ENCODE measurements at places on chromosomes 12 and 14.
A peak's percentile ranks its signal among the peaks of the same experiment; 100 is the strongest.

- DNase-seq: no peak
These were observed 359.9 kb downstream of the RGS6 start for GRCh38 chr14:72291908-72292688.

DNA sequence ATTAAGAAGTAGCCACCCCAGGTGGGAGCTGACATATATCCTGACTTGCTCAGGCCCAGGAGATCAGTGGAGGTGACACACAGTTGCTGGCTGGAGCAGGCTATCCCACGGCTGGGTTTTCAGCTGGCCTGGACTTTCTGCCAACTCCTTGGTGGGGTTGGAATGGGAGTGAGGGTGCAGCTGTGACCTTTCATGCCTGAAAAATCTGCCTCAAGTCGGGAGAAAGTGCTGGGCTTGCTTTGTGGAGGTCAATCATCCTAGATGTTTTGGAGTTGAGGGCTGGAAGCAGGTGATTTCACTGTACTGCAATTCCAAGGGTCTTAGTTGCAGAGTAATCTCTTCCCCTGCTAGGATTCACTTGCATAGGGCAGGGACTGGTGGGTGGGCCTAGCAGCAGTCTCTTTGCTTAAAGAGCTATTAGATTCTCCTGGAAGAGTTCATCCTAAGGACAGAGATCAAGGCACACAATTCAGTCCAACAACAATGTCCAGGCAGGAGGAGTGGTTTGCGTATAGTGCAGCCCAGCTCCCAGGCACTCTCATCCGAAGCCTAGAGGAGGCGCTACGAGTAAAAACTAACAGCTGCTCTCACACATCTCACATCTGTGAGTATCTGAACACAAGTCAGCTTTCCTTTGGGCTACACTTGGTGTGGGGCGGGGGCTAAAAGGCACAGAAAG is 98.1 kb downstream of the GAS2L3 start:
- DNase-seq: no peak

GRCh38 chr14:68897559-68898155 is 81.4 kb downstream of the ACTN1 start:
- no peak for DNase-seq

GRCh38 chr14:53529519-53529918 is 376.4 kb upstream of the DDHD1 start:
- no peak for DNase-seq

DNA sequence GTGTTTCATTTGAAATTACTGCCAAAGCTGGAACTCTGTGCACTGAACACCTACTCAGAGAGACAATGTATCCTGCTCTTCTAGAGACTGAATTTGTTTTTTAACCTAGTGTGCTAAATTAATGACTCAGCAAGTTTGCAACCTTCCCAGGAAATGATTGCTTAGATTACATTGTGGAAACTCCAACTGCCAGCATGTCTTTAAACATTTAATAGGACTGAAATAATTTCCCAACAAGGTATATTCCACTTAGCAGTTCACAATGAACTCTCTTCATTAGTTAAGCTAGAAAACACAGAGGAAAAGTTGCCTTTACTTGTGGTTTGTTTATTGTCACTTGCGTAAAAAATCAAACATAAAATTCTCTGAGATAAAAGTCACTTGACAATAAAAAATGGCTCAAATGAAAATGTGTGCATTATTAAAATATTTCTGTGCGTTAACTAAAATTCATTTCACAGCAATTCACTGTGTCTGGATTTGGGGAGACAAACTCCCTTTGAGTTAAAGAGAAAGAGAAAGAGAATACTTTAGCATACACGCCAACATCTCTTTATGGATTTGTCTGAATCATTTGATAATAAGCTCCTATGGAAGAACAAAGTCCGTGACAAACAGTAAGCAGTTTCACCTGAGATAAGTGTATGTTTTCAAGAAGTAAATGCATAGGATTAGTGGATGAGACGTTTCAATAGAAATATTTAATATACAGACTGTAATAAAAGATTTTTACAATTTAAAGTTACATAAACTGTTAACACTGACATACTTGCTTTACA is 284.0 kb downstream of the PRKD1 start:
- DNase-seq: no peak

GRCh38 chr12:80033448-80033847 is 65.9 kb upstream of the OTOGL start:
- DNase-seq: no peak

DNA sequence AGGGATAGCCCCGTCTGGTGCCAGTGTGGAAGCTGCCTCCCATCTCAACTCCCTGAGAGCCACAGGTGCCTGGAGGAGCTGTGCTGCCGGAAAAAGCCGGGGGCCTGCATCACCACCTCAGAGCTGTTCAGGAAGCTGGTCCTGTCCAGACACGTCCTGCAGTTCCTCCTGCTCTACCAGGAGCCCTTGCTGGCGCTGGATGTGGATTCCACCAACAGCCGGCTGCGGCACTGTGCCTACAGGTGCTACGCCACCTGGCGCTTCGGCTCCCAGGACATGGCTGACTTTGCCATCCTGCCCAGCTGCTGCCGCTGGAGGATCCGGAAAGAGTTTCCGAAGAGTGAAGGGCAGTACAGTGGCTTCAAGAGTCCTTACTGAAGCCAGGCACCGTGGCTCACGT is 25.5 kb upstream of the P2RX4 start:
- no peak for DNase-seq

DNA sequence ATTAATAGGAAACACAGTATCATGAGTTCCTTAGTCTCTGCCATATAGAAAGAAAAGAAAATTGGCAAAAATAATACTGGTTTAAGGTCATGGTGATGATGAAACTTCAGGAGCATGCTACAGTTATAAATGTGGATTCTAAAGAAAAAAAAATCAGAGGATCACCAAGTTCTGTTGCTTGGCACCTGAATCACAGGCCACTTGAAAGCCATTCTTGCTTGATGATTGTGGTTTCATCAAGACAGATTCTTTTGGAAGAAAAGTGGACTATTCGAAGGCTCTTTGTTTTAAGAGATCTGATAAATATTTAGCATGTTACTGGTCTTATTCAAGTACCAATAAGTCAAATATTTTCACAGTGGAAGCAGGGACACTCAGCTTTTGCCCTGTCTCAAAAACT is 148.9 kb downstream of the SAMD4A start:
- no peak for DNase-seq

- DNase-seq: no peak
These were observed 702.7 kb downstream of the TMTC2 start for GRCh38 chr12:83389237-83389996.

DNA sequence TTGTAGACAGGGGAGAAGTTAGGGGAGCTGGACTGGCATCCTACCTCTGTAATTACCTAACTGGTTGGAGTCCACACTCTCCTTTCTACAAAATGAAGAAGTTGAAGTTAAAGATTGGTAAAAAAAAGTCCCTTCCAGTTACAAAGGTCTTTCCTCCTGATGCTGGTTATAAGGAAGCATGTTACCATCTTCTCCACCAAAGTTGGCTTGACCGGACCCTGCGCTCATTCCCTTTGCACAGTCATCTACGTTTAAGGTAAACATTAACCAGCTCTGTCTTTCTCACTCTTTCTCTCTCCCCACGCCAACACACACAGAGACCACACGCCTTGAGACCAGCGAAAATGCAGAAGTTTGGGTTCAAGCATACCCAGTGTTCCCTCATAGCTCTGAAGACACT is 11.9 kb downstream of the FBLN5 start:
- DNase-seq: no peak

GRCh38 chr14:75577090-75577489 is 1.3 kb upstream of the FLVCR2 start:
- DNase-seq: no peak

- no peak for DNase-seq
These were observed 124.3 kb downstream of the FBXL14 start for GRCh38 chr12:1470051-1470450.

DNA sequence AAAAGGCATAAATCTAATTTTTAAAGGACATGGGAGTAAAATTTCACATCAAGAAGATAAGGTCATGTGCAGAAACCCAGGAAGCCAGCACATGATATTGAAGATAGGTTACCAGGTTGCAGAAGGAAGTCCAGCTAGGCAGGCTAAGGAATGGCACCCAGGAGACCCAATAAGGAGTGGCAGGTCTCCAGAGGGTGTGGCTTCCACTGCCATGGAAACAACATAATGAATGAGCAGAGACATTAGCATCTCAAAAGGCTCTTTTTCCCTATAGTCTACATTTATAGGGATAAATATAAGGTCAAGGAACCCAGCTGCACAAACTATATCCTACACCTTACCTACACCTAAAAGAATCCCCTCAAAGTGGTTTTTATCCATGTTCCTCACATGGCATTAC is 275.9 kb downstream of the RPS29 start:
- DNase-seq: no peak

DNA sequence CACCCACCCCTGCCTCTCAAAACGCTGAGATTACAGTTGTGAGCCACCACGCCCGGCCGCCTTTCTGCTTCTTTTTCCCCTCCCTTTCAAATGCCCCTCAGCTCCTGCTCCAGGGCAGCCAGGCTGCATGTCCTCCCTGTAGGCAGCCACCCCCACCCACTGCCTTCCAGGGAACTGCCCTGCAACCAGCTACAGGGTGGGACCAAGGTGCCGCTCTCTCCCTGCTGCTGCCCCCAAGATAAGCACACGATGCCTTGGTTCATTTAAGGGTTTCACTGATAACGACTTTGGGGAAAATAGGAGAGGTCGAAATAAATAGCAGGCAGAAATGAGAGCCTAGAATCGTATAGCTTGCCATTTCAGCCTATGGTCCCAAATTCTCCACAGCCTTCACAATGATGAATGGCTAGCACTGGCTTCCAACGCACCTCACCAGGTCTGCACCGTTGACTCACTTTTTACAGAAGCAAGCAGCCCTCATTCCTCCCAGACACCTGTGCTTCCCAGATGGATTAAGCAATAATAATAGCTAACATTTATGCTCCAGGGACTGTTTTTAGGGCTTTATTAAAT is 40.7 kb downstream of the ATG14 start:
- no peak for DNase-seq

DNA sequence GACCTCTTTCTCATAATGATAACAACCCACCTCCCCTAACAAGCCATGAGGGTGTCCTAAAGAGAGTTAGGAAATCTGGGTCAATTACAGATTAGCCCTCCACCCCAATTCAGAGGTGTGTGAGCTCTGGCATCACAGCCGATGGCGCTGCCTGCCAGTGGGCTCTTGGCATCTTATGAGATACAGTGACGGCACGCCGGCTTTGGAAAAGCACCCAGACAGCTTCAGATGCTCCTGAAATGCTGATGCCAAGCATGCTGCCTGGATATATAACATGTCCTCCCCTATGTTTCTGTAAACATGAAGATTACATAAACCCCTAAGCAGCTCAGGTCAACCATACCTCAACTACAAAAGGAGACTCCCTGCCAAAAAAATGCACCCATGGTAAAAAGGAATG is 152.6 kb downstream of the TTC7B start:
- no peak for DNase-seq

GRCh38 chr12:18646286-18646890 is 91.4 kb downstream of the PLCZ1 start:
- no peak for DNase-seq

GRCh38 chr12:51834411-51834810 is 14.1 kb downstream of the FIGNL2 start:
- no peak for DNase-seq

DNA sequence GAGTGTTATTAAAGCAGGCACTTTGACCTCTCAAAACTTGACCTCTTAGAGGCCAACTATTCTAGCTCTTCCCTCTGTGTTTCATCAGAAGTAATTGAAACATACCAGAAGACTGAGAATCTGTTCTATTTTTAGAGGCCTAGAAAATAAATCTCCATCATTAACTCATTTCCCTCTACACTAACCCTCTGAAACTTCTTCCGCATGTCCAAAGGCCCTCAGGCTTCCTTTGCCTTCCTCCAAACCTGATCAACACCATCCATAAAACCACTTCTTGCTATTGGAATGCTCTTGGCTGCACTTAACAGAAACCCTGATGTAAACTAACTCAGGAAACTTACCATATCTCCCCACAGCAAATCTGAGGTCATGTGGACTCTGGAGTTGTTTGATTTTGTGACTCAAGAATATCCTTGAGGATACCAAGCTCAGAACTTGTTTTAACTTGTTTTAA is 196.4 kb downstream of the RPAP3 start:
- no peak for DNase-seq

- no peak for DNase-seq
These were observed 65.9 kb downstream of the FOXN3 start for GRCh38 chr14:89351221-89351515.

DNA sequence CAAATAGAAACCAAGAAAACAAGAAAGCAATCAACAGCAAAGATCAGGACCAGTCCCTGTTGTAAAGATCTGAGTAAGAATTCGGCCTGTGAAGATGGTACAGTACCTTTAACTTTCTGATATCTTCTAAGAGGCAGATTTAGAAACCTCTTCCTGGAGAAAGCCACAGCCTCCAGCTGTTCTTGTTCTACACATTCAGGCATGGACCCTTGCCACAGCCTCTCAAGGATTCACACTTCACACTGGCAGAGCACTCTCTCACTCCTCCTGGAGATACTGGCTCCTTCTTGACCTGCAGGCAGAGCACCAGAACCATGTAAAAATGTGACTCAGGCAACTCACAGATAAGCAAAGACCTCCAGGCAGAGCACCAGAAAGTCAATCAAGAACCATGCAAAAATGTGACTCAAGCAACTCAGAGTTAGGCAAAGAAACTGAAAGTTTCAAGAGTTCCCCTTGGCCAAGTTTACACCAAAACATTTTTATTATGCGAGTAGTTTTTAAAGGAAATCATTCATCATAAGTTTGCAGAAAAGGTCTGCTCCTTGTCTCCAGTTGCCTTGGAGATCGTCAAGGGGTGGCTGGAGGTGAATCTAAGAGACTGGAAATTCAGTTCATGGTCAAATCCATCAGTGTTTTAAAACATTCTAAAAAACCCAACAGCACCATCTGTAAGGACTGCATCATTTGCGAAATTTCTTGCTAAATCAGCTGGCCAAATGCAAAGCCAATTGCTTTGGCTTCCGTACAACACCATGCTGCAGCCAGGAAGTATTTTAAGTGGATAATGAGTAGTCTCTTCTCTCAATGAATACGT is 119.3 kb upstream of the MDM1 start:
- DNase-seq: no peak

- DNase-seq: no peak
These were observed 65.3 kb upstream of the C14orf180 start for GRCh38 chr14:104514156-104514848.

DNA sequence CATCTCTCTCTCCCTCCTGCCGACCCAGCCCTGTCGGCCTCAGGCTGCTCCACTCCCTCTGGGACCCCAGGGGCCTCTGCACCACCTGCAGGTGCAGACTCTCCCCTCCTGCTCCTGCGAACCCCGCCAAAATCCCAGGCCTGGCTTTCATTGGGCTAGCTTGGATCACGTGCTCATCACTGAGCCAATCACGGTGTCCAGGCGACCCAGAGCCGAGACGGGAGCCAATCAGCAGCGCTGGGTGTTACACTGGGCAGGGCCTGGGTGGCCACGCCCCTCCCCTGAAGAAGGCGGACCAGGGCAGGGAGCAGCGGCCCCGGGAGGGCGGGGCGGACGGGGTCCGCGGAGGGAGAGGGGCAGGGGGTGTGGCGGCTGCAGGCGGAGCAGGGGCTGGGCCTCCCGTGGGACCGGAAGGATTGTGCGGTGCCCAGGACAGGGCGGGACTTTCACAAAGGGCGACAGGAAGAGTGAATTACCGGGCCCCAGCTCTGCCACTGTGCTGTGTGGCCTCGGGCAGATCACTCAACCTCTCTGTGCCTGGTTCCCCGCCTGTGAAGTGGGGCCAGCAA is 66.6 kb upstream of the FBRSL1 start:
- DNase-seq: peak; percentile 12

- DNase-seq: no peak
These were observed 30.9 kb upstream of the AMN start for GRCh38 chr14:102891556-102891955.

Measured in T follicular helper cell (primary cell).